ENCODE measurements at places on chromosomes 7 and 10. TPM values are rescaled to one million over a fixed set of nuclear protein-coding genes. Genes with fewer than 3 reads are reported as not detected.

DNA sequence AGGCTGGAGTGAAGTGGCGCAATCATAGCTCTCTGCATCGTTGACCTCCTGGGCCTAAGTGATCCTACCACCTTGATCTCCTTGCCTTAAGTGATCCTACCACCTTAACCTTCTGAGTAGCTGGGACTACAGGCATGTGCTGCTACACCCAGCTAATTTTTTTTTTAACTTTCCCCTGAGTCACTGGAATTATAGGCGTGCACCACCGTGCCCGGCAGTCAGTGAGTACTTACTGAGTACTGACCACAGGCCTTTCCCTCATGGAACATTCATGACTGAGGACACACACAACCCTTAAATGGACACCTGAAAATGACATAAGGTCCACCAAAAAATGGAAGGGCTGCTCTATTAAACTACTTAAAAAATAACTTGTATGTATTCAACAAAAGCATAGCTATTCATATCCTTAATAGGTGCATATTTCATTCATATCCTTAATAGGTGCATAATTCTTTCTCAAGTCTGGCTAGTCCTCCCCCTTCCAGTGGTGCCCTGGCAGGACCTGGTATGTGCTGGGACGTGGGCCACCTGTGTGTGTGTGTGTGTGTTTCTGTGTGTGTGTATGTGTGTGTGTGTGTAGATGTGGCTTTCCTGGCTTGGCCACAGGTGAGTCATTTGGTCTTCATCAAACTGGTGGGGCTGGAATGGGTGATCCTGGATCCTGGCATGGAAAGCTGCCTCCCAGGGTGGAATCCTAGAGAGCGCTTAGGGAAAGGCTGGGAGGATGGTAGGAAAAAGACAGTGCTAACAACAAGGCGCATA is 3.5 kb downstream of the FAM180A start:
- no peak for DNase-seq

- no peak for DNase-seq
Observed at GRCh38 chr10:104472505-104472904, 118.9 kb downstream of the CFAP58 start.

DNA sequence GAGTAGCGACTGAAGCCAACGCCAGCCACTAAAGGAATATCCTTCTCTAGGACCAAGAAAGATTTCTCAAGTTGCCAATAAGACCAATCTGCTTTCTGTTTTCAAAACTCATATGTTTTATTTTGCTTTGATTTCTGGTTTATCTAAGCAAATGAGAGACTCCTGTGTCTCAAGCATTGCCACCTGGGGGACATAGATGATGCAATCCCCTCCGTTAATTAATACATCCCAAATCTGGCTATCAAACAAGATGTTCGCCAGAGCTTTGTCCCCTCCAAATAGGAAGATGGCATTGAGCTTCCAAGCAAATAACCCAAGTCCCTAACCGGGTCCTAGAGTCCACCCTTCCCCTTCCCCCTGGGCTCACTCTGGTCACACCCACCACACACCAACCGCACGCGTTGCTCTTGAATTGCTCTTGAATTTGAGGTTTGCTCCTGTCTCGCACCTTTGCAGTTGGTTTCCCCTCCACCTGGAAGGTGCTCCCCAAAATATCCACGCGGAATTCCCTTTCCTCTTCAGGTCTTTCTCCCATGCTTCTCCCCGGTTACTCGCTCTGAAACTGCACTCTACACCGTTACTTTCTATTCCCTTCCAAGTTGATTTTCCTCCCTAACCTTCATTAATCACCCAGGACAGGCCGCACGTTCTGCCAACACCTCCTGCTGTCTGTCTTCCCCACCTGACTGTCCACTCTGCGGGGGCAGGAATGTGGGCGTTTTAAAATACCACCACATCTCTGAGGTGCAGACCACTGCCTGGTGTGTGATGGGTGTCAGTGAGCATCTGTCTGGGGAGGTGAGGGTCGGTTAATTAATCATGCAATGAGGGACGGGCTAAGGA is 64.1 kb upstream of the RNF32 start:
- no peak for DNase-seq

DNA sequence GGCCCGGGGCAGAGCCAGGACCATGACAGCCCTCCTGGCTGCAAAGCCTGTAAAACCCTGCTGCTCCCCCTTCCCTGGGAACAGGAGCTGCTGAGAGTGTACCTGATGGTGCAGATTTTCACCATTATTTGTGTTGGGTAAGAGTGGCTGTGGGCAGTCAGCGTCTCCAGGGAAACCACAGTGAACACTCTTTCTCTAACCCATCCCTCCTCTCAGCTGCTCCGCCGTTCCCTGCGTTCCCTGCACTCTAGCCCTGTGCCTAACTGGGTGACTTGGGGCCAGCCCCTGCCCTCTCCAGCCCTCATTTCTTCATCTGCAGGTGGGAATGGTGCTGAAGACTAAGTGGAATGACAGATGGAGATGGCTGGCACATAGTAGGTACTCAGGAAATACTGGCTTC is 75.9 kb upstream of the PCBD1 start:
- no peak for DNase-seq

GRCh38 chr7:45646996-45647825 is 73.0 kb downstream of the ADCY1 start:
- DNase-seq, result no peak

Gene PLPP4
- not detected for total RNA-seq

Gene WNT16
- total RNA-seq, result not detected

Gene ZCCHC24
- 4.0 TPM for total RNA-seq

DNA sequence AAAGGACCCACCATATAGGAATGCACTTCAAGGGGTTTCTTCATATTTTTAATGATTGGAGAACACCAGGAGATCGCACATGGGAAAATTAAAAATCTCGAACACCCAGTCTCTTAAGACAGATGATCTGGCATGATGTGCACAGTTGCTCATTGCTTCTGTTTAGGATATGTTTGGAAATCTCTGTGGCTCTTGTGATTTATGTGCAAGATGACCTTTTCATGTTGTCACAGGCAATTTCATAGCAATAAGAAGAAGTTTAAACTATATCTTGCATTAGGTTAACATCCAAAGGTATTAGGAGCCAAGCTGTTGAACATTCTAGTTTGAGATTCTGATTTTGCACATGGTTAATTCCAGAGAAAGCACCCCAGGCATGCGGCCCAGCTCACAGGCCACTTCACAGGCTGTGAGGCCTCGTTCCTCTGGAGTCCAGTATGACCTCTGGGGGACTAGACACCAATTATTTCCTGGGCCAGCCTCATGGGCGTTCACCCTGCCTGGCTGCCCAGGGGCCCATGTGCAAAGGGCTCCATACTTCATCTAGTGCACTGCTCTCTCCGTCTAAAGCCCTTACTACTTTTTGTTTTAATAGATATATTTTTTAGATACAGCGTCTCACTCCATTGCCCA is 28.4 kb downstream of the CAMK1D start:
- no peak for DNase-seq

Gene DNMBP
- 15.4 TPM for total RNA-seq

Gene SYT15
- 2.0 TPM for total RNA-seq

Gene TMEM213
- not detected for total RNA-seq

Gene PALD1
- total RNA-seq, result not detected

GRCh38 chr10:88687853-88688467 is 18.1 kb upstream of the LIPK start:
- DNase-seq, result no peak

GRCh38 chr10:131176907-131177306 is 134.6 kb downstream of the TCERG1L start:
- no peak for DNase-seq

DNA sequence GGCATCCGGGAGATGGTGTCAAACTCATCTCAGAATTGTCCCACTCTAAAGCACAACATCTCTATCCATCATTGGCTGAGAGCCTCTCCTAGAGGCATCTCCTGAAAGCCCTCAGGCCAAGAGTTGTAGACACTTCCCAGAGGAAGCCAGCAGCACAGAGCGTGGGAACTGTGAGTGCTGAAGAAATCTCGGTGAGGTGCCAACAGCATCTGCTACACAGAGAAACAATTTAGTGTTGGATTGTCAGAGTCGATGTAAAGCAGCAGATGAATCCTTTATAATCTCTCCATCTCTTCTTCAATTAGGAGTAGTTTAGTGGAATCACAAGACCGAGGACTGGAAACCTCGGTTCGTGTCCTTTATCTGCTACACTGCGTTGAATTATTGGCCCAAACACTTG is 172.2 kb downstream of the C7orf25 start:
- no peak for DNase-seq

GRCh38 chr7:596819-597182 is 77.2 kb upstream of the PDGFA start:
- no peak for DNase-seq

DNA sequence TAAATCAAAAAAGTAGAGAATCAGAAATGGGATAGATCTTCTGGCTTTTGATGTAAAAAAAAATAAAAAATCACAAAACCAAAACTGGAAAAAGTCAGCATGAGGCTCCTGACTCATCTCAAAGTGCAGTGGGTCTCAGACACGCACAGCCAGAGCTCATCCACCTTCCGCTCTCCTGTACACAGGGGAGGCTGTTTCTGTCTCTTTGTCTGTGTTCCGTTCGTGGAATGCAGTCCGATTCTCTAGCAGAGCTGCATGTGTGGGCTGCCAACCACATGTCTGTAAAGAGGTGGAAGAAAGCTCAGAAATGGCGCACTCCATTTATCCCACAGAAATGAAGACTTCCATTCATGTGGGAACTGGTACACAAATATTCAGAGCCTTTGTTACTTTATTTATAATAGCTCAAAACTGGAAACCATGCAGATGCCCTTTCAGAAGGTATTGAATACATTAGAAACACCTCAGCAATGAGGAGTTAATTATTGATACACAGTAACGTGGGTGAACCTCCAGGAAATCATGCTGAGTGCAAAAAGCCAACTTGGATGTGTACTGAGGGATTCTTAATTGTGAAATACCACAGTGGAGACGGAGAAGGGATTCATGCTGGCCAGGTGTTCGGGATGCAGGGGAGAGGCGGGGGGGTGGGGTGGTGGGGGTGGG is 123.3 kb downstream of the TRRAP start:
- no peak for DNase-seq

Gene RET
- not detected for total RNA-seq

- peak; percentile 17 for DNase-seq
Observed at GRCh38 chr10:114337510-114338462, 66.5 kb downstream of the AFAP1L2 start.

- DNase-seq, result no peak
Observed at GRCh38 chr10:11261687-11262493, 244.2 kb downstream of the CELF2 start.

- no peak for DNase-seq
Observed at GRCh38 chr10:124575107-124576035, 113.7 kb downstream of the LHPP start.

DNA sequence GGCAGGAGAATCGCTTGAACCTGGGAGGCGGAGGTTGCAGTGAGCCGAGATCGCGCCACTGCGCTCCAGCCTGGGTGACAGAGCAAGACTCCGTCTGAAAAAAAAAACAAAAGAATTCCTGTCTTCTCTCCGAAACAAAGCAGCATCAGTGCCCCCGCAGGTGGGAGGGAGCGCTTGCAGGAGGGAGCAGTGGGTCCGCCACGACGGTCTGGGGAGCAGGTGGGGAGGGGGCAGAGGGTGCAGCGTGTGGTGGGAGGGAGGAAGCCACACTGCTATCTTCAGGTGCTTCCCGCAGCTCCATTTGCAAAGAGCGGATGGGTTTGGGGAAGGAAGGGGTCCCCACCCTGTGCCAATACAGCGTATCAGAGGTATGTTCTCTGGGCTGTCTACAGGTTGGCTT is 31.7 kb downstream of the LIMK1 start:
- DNase-seq, result peak; percentile 14

DNA sequence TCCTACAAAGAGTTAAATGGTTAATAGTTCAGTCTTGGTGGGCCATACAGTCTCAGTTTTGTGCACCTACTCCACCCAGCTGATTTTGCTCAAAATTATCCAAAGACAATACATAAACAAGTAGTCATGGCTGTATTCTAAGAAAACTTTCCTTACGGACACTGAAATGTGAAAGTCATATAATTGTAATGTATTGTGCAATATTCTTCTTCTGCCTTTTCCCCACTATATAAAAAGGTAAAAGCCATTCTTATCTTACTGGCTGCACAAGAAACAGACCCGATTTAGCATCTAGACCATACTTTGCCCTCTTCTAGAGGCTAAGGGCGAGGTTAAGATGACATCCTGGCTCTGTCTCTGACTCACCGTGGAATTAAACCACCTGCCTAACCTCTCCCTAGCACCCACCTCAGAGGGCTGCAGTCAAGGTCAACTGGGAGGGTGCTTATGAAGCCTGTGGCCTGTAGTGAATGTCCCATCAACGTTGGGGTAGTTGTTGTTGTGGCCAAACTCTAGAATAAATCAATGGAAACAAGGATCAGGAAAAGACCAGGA is 63.8 kb upstream of the DOCK1 start:
- no peak for DNase-seq

- no peak for DNase-seq
Observed at GRCh38 chr7:143507094-143507518, 29.4 kb downstream of the TAS2R41 start.

Gene PDLIM1
- 25.2 TPM for total RNA-seq

DNA sequence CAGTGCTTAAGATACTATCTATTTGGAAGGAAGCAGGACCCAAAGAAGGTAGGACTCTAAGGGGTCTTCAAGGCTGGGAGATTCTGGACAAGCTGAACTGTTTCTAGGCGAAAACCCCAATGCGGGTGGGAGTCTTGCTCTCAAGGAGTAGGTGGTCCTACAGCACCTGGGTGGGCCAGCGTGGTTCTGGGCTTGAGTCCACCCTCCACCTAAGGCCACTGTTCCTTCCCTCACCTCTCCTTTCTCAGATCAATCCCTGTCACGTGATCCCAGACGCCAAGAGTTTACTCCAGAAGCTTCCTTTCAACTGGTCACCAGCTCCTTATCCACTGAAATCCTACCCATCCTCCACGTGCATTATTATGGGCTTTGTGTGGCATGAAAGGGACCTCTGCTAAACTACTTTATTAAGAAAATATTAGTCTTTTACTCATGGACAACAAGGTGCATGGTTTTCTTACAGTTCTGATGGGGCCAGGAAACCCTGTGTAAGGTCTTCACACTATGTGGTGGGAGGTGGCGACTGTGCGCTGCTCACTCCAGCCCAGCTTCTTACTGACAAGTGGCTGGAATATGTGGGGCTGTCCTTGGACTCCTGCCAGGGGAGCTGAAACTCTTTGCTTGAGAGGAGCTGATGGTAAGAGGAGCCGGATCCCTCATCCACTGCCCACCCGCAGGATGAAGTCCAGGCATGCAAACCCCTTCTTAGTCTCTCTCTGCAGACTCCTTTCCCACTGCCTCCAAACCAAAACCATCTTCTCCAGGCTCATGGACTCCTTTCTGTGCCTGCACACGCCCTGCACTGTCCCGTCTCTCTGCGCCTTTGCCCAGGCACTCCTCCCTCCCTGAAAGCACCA is 1.6 kb downstream of the ZNF746 start:
- DNase-seq, result no peak

- no peak for DNase-seq
Observed at GRCh38 chr7:116715077-116715476, 43.1 kb downstream of the MET start.

GRCh38 chr7:104275900-104276299 is 52.5 kb upstream of the LHFPL3 start:
- DNase-seq, result no peak

DNA sequence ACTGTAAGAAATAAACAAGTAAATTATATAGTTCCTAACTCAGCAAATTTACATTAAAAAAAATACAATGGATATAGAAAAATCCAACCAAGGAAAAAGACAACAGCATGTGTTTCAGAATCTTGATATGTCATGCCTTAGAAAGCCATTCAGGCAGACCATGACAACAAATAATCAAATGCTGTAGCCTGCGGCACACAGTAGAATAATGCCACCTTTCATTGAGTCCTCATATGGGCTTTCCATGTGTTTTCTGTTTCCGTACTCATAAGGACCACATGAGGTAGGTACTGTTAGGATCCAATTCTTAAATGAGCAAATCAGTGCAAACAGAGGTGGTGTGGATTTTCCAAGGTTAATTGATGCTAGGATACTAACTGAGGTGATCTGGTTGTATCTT is 138.6 kb downstream of the CUBN start:
- DNase-seq, result no peak
